Vagina (tissue), 2 donors: ENCODE measurements at places on chromosomes 6 and 20.

- H3K4me1 ChIP-seq: peaks cover 42% of the 10 kb centered on the region
- no peak for DNase-seq
- no peaks in the 10 kb centered on the region for H3K36me3 ChIP-seq
- H3K4me3 ChIP-seq: no peak overlapping the region
- no peaks in the 10 kb centered on the region for H3K27me3 ChIP-seq
- peak overlapping the region; percentile 52 for H3K27ac ChIP-seq
Observed at GRCh38 chr6:107646176-107646575, 156.3 kb downstream of the SOBP start.

- DNase-seq: no peak
- no peaks in the 10 kb centered on the region for H3K4me1 ChIP-seq
- H3K36me3 ChIP-seq: no peaks in the 10 kb centered on the region
- no peak overlapping the region for H3K27ac ChIP-seq
- no peaks in the 10 kb centered on the region for H3K27me3 ChIP-seq
Observed at GRCh38 chr6:338815-339262, 46.6 kb downstream of the DUSP22 start.

DNA sequence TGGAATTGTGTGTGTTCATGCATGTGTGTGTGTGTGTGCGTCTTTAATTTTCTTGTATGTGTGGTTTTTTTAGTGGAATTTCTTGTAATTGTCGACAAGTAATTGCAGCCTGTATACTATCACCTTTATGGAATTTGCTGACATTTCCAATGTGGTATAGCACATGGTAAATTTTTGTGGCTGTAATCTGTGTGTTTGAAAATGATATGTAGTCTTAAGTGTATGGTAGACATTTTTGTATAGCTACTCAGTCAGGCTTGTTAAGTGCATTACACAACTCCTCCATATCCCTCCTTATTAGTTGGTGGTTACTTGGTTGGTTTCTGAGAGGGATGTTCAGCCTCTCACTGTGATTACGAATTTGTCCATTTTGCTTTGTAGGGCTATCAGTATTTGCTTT, 384.5 kb upstream of the HSF2 start:
- no peaks in the 10 kb centered on the region for H3K36me3 ChIP-seq
- DNase-seq: no peak

DNA sequence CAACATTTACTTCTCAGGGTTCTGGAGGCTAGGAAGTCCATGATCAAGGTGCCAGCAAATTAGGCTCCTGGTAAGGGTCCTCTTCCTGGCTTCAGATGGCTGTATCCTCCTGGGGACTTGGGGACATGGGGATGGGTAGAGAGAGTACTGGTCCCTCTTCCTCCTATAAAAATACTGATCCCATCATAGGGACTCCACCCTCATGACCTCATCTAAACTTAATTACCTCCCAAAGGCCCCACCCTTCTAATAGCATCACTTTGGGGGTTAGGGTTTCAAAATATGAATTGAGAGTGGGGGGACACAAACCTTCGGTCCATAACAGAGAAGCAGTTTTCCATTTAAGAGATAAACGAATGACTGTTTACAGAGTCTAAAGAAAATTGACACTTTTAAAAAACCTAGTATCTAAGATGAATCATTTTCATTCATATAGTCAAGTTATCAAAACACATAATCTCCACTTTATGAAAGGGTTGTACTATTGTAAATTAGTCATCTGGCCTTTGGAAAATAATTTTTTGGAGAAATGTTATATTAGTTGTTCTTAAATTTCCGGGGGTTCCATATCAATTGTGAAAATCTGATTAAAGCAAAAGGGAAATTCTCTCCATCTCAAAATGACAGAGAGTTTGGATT, 33.5 kb downstream of the ELOVL5 start:
- no peak for DNase-seq
- peaks cover 29% of the 10 kb centered on the region for H3K4me1 ChIP-seq
- H3K27ac ChIP-seq: no peak overlapping the region
- no peak overlapping the region for H3K4me3 ChIP-seq

- no peaks in the 10 kb centered on the region for H3K36me3 ChIP-seq
- no peaks in the 10 kb centered on the region for H3K27me3 ChIP-seq
Observed at GRCh38 chr6:29762781-29763214, 39.6 kb downstream of the HLA-F start.

DNA sequence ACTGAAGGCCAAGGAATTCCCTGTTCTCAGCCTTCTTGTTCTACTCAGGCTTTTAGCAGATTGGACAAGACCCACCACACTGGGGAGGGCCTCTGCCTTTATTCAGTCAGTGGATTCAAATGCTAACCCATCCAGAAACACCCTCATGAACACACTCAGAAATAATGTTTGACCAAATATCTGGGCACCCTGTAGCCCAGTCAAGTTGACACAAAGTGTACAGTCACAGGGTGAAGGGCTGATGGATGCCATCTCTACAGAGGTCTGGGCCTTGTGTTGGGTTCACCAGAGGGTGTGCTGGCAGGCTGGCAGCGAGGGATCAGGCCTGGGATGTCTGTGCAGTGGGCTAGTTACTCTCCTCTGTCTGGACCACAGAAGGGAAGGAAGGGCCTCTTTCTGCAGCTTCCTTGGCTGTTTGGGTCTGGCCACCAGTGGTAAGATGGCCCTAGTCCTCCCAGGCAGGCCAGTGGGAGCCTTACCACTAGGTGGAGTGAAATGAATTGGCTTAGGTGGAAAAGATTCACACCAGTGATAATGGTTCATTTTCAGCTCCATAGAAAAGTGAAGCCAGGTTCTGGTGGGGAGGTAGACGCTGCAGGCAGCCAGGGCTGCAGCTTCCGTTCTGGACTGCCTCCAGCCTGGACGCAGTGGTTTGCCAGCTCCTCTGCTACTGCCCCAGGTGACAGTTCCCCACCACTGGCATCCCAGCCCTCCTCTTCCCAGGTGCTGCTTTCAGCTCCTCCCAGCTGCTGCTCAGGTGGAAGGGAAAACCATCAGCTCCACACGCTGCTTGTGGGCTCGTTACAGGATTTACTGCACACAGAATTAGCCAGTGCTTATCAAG, 9.2 kb downstream of the TUBB2A start:
- no peaks in the 10 kb centered on the region for H3K36me3 ChIP-seq
- no peaks in the 10 kb centered on the region for H3K4me1 ChIP-seq
- H3K4me3 ChIP-seq: no peak overlapping the region
- DNase-seq: no peak

DNA sequence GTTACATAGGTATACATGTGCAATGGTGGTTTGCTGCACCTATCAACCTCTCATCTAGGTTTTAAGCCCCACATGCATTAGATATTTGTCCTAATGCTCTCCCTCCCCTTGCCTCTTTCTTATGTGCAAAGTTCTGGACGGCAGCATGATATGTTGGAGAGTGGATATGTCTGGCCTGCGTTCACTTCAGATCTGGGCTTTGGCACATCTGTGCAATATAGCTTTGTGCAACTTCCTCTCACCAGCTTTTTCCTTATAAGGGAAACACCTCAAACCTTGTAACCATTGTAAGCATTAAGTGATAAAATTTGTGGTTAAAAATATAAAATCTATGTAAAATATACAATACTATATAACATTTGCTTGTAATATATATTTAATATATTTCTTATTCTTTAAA, 288.0 kb downstream of the PHACTR1 start:
- DNase-seq: no peak
- H3K4me1 ChIP-seq: no peaks in the 10 kb centered on the region
- H3K27me3 ChIP-seq: no peaks in the 10 kb centered on the region
- H3K27ac ChIP-seq: no peak overlapping the region

DNA sequence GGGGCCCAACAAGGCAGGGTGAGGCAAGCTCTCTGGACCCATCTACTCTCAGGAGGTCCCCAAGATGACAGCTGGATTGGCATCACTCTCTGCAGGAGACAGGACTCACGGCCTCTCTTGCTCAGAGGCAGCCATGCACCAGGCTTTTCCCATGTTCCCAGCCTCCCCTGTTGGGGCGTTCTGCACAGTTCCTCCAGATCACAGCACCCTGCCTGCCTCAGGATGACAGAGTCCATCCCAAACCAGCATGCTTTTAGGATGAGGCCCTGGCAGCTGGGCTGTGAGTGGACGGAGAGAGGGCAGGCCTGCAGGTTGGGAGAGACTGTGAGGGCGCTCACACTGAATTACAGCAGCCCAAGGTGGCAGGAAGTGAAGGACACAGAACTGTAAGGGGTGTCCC, 143.2 kb upstream of the MLN start:
- H3K36me3 ChIP-seq: no peaks in the 10 kb centered on the region
- no peak overlapping the region for H3K4me3 ChIP-seq
- no peaks in the 10 kb centered on the region for H3K4me1 ChIP-seq
- no peaks in the 10 kb centered on the region for H3K27me3 ChIP-seq

DNA sequence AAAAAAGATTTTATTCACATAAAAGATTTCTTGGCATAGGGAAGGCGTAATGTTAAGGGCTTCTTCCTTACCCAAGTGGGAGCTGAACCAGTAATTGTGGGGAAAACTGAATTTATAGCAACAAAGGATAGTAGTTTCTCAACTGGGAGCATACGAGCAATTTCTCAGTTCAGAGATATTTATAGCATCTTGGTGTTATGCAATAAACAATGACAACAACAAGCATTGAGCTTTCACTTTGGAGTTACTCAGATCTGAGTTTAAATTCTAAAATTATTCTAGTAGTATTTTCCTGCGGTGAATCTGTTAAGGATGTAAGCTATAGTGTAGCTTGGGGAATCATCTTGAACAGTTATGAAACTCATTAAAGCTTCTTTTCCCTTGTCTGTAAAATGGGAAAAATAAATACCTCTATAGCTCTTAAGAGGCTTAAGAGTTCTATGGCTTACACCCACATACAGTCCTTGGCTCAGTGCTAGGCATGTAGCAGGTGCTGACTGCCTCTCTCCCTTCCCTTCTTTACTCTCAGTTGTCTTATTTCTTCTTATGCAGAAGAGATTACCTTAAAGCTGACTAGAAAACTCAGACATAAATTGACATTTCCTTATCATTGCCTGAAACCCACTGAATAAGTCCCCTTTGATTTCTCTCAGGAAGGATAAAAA, 58.8 kb downstream of the SAMD5 start:
- no peak overlapping the region for H3K27ac ChIP-seq
- no peaks in the 10 kb centered on the region for H3K36me3 ChIP-seq
- no peaks in the 10 kb centered on the region for H3K4me1 ChIP-seq
- no peak for DNase-seq
- no peaks in the 10 kb centered on the region for H3K27me3 ChIP-seq

DNA sequence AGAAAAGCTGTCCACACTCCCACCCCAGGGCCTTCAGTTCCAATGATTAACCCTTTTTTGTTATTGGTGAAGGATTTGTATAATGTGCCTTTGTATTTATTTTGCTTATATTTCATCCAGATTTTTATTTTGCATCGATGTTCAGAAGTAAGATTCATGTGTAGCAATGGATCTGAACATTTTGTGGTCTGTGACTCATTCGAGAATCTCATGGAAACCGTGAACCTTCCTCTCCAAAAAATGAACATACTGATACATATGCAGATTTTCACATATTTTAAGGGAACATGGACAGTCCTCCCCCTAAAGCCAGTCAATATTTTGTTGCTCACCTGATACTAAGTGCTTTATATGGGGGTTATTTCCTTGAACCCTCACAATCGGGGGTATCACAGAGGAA, 421.8 kb upstream of the SOX4 start:
- H3K27ac ChIP-seq: no peak overlapping the region
- H3K27me3 ChIP-seq: no peaks in the 10 kb centered on the region
- no peak for DNase-seq
- no peaks in the 10 kb centered on the region for H3K36me3 ChIP-seq
- no peaks in the 10 kb centered on the region for H3K4me1 ChIP-seq
- H3K4me3 ChIP-seq: no peak overlapping the region

- peak overlapping the region; percentile 42 for H3K4me3 ChIP-seq
- no peaks in the 10 kb centered on the region for H3K36me3 ChIP-seq
- DNase-seq: no peak
Observed at GRCh38 chr6:134178161-134179044, 126.0 kb upstream of the SLC2A12 start.

GRCh38 chr20:50439539-50440453, 70.4 kb upstream of the PTPN1 start:
- no peaks in the 10 kb centered on the region for H3K36me3 ChIP-seq
- H3K27ac ChIP-seq: peak overlapping the region; percentile 72
- no peak overlapping the region for H3K4me3 ChIP-seq
- peaks cover 23% of the 10 kb centered on the region for H3K4me1 ChIP-seq

DNA sequence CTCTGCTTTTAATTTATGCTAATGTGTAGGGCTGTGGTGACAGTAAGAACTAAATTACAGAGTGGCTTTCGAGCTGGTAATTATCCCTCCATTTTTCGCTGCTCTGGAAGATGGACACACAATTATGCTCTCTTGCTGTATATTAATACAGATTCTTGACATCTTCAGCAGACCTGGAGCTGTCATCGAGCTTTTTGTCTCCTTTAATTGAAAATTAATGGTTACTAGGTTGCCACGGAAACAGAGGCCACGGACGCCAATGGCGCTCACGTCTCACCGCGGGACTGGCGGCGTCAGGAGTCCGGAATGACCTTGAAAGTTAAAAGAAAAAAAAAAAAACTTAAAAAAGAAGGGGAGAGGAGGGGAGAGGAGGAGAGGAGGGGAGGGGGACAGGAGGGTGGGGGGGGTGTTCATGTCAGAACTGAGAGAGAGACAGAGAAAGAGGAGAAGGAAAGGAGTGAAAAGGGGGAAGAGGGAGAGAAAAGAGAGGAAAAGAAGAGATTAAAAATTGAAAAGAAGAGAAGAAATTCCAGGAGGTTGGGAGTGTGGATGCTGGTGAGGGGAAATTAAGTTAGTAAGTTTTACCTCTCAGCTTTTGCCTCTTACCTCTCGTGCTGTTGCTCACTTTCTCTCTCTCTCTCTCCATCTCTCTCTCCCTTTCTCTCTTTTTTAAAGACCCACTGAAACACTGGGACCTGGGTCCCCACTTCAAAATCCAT, 22.1 kb upstream of the FOXP4 start:
- H3K36me3 ChIP-seq: no peaks in the 10 kb centered on the region
- peaks cover 9% of the 10 kb centered on the region for H3K4me1 ChIP-seq
- no peak overlapping the region for H3K4me3 ChIP-seq
- H3K27ac ChIP-seq: no peak overlapping the region
- no peaks in the 10 kb centered on the region for H3K27me3 ChIP-seq

GRCh38 chr6:47043286-47043685, 1.2 kb upstream of the ADGRF1 start:
- H3K36me3 ChIP-seq: no peaks in the 10 kb centered on the region

- no peak overlapping the region for H3K27ac ChIP-seq
- no peak for DNase-seq
- no peaks in the 10 kb centered on the region for H3K36me3 ChIP-seq
- no peaks in the 10 kb centered on the region for H3K4me1 ChIP-seq
- no peaks in the 10 kb centered on the region for H3K27me3 ChIP-seq
Observed at GRCh38 chr6:5626727-5627426, 365.6 kb downstream of the FARS2 start.

DNA sequence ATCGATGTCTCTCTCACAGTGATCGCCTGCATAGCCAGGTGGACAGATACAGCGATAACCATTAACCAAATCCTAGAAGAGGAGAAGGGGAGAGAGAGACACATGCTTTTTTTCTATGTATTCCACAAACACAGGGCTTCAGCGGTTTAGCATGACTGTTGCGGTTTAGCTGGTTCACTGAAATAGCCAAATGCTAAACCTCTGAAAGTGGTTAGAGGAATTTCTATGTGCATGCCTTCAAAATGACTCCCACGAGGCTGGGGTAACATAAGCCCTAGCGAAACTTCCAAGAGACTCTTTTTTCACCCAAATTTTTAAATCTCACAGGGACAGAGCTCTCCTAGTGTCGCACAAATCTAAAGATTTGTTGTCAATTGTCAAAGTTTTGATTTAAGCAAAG, 25.1 kb downstream of the JAG1 start:
- peak overlapping the region; percentile 61 for H3K27ac ChIP-seq
- no peaks in the 10 kb centered on the region for H3K36me3 ChIP-seq
- H3K4me1 ChIP-seq: peaks cover 54% of the 10 kb centered on the region
- no peaks in the 10 kb centered on the region for H3K27me3 ChIP-seq
- DNase-seq: no peak

GRCh38 chr6:6640926-6641325, 52.4 kb downstream of the LY86 start:
- no peak overlapping the region for H3K4me3 ChIP-seq
- no peak overlapping the region for H3K27ac ChIP-seq
- no peak for DNase-seq
- no peaks in the 10 kb centered on the region for H3K4me1 ChIP-seq
- no peaks in the 10 kb centered on the region for H3K27me3 ChIP-seq
- no peaks in the 10 kb centered on the region for H3K36me3 ChIP-seq
